Right kidney (tissue), 9 donors: ENCODE measurements at places on chromosomes 2 and 18.

GRCh38 chr2:169072163-169072925 lies 3.0 kb downstream of the DHRS9 start:
- DNase-seq, result no peak

DNA sequence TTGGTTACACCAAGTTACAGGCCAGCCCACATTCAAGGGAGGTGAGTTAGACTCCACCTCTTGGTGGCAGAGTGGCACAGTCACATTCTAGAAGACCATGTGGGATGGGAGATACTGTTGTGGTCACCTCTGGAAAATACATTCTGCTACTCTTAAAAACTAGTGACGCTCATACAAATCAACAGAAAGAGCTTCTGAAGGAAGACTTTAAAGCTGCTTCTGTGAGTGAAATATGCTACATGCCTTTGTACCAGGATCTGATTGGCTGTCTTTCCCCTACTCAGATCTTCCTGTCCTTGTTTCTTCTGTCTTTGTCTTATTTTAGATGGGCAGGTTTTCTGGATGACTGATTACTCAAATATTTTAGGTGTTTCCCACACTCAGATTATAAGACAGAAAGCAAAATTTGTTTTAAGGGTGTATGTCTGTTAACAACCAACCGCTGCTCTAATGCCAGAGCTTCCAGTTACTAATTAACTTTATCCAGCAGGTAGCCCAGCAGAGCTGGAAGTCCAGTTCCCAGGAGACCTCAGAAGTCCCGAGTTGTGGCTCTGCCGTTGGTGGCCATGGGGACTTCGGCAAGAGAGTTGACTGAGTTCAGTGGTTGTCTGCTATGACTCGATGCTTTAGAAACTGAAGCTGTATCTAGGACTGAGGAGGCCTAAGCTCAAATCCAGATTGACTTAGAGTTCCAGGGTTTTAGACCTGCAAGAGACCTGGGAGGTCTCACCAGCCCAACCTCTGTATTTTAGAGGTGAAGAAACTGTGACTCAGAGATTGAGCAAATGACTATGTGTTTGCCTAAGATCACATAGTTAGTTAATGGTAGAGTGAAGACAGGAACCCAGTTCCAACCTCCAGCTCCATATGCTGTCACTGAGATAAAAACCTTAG lies 7.4 kb downstream of the IL1R2 start:
- no peak for DNase-seq

GRCh38 chr18:12963069-12963468 lies 15.3 kb downstream of the SEH1L start:
- DNase-seq, result no peak

- peak; percentile 71 for DNase-seq
Measured at GRCh38 chr18:62325806-62326645, 916 bp downstream of the TNFRSF11A start.

GRCh38 chr2:202442882-202443281 lies 66.8 kb downstream of the BMPR2 start:
- no peak for DNase-seq

DNA sequence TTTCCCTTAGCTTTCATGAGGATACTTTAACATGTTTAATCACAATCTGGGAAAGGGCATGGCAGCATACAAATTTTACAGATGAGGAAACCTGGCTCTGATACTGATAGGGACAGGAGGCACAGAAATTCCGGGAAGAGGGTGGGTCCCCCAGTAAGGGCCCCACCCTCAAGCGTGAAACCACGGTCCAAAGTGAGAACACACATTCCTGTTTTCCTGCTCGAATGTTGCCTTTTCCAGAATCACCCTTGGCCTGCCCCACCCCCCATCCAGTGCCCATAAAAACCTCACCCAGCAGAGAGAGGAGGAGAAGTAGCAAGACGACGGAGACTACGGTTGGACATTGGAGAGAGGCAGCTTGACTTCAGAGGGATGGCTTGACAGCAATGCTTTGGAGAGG lies 98.2 kb downstream of the HIBCH start:
- no peak for DNase-seq

DNA sequence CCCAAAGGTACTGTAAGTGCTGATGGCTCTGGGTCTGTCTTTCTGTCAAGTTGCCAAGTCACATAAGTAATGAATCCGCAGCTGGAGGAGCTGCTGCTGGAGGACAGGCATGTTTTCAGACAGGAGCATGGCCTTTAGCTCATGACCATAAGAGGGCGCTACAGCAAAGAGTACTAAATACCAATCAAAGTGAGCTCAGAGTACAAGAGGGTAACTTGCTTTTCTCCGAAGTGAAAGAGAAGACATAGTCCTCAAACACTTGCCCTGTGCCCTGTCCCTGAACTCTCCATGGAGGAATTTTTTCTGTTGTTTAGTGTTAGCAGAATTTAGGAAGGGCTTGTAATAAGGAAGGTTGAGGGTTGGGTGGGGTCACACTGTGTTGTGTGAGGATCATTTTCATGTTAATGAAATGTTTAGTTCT lies 58.0 kb upstream of the EML6 start:
- DNase-seq, result no peak

DNA sequence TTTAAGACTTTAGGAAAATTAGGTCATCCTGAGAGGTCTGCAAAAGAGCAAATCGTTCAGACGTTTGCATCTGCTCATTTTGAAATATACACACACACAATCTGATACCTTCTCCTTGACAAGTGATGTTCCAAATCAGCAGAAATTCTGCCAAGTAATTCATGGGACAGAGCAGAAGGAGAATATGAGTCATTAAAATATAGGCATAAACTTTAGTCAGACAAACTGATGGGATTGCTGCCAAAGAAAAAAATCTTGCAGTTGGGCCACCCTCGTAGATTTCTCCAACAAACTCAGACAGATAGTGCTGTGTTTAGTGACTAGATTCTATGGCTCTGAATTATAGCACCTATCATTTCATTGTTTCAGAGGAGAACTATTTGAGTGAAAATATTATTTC lies 336.3 kb downstream of the NYAP2 start:
- no peak for DNase-seq

GRCh38 chr2:9552219-9553178 lies 3.1 kb downstream of the ADAM17 start:
- no peak for DNase-seq

- DNase-seq, result no peak
Measured at GRCh38 chr2:11781602-11782001, 35.2 kb downstream of the LPIN1 start.

DNA sequence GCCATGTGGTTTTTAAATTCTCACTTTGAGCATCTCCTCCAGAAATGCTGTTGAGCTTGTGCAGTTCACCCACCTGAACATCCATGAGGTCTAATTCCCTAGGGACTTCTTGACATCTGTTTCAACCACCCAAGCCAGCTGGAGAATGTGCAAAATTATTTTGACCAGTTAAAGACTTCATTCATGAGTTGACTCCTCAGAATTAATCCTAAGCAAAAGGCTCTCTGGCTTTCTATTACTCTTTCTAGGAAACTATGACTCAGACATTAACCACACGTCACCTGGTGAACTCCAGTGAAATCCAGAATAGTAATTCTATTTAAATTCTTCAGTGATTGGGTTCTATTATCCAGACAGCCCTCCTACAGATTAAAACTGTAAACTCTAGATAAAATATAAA lies 247.5 kb downstream of the NBAS start:
- no peak for DNase-seq

GRCh38 chr18:6948281-6949055 lies 169.1 kb downstream of the LAMA1 start:
- DNase-seq, result no peak

DNA sequence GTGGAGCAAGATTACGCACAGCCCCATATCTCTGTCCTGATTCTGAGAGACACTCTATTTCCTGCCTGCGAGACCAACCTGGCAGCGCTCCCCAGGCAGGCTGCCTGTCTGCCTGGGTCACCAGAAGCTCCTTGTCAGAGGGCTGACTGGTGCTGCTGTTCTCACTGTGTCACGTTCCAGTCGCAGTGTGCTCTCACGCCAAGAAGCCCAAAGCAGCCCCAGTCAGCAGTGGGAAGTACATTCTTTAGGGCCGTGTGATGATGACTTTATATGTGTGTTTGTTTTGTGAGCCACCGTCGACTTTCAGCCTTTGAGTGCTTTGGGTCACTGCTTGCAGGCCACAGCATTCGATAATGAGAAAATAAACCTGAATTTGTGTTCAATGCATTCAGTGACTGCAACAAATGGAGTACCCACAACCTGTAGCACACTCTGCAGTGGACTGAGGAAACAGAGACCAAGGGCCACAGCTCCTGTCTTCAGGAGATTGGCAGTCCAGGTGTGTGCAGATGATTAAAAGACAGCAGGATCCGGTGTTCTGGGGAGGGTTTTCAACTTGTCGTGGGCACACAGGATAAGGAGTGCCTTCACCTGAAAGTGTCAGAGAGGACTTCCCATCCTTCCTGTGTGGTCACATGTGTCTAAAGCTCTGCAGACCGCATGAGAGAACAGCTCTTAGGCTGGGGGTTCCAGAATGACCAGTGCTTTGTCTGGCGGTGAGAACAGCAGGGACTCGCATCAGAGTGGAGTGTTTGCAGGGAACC lies 4.8 kb downstream of the TNFRSF11A start:
- no peak for DNase-seq

DNA sequence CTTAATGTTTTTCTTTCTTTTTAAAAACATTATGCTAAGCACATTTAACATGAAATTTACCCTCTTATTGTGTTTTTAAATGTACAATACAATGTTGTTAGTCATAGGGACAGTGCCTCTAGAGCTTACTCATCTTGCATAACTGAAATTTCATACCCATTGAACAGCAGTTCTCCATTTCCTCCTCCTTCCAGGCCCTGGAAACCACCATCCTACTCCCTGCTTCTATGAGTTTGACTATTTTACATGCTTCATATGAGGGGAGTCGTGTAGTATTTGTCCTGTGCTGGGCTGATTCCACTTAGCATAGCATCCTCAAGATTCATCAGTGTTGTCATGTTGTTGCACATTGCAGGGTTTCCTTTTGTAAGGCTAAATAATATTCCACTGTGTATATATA lies 92.6 kb downstream of the SPATS2L start:
- no peak for DNase-seq

- no peak for DNase-seq
Measured at GRCh38 chr18:36066686-36067054, 689 bp downstream of the RPRD1A start.

DNA sequence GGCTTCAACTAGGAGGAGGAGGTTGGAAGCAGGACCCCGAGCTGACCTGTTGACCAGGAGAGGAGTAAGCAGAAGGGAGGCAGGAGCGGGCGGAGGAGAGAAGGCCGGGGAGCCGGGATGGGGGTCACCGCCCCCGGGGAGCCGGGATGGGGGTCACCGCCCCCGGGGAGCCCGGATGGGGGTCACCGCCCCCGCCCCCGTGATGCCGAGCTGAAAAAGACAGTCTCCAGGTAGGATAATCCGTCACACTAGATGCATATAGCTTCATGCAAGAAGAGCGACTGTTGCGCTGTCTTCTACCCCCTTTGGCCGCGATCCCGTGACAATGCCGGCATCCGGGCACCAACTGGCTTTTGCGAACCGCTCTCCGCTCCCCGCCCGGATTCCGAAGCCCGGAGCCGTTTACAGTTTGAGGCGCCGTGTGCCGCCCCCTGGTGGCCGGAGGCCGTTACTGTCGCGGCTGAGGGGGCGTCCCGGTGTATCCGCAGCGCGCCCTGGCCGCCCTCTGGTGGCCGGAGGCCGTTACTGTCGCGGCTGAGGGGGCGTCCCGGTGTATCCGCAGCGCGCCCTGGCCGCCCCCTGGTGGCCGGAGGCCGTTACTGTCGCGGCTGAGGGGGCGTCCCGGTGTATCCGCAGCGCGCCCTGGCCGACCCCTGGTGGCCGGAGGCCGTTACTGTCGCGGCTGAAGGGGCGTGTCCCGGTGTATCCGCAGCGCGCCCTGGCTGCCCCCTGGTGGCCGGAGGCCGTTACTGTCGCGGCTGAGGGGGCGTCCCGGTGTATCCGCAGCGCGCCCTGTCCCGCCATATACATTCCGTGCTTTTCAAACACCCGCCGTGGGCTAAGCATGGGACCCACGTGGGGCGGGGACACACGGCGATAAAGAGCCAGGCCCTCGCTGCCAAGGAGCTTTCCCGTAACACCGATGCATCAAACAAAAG lies 89.6 kb downstream of the ACTR3 start:
- no peak for DNase-seq

DNA sequence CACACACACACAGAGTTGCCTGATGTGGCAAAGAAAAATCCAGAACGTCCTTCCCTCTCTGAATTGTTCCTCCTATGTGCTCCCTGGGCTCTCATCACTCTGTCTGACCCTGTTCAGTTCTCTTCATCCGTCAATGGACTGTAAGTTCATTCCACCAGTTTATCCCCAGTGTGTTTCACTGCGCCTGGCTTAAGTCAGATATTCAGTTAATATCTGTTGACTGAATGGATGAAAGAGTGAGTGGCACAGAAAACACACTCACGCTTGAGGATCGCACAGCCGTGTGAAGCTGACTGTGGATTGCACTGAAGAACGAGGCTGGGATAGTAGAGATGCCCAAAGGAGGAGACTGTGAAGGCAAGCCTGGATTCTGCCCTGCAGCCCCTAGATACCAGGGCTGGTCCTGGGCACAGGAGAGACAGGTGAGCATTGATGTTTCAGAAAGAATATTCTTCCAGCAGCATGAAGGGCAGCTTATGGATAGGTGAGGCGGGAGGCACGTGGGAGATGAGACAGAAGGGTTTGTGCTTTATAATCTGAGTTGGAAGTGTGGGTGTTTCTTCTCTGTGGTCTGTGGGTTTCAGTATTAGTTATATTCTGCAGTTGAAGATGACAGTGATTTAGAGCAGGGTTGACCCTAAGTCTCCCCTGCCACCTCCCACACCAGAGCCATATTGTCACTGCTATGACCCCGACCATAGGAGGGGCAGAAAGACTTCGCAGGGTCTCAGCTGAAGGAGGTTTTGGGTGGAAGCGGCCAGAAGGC lies 129.9 kb downstream of the SOCS6 start:
- peak; percentile 8 for DNase-seq
